ENCODE measurements at places on chromosomes 12 and 14.

GRCh38 chr12:57563358-57563757 is 13.5 kb downstream of the KIF5A start:
- no peak for DNase-seq

GRCh38 chr14:94054936-94055335 is 26.1 kb downstream of the DDX24 start:
- DNase-seq = no peak

DNA sequence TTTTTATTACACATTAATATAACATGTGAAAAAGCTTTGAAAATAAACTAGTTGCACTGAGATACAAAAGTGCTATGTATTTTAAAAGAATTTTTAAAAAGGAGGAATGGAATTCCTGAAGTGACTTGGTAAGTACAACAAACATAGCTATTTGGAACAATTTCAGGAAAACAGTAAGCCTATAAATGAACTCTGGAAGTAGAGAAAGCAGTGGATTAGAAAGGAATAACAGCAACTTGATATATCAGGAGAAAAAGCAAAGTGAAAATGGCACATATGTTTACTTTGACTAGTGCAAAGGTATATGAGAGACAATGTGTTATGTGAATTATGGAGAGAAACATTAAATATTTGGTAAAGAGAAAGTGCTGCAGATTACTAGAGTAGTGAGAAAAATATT is 811.7 kb downstream of the C12orf50 start:
- no peak for DNase-seq

DNA sequence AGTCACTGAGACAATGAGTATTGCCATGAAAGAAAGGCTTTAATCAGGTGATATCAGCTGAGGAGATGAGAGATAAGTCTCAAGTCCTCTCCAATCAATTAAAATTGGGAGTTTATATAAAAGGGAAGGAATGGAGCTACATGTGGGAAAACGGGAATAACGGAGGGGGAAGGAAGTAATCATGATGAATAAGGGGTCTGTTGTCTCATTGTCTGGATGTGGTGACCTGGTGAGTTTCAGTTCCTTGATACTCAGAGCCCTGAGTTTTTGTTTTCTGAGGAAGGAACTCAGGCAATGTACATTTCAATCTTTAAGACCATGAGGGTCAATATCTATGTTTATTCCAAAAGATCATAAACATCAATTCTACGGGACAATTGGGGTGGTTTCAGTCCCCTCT is 198.8 kb downstream of the KITLG start:
- no peak for DNase-seq

GRCh38 chr14:58882577-58883018 is 244.8 kb downstream of the DACT1 start:
- no peak for DNase-seq

DNA sequence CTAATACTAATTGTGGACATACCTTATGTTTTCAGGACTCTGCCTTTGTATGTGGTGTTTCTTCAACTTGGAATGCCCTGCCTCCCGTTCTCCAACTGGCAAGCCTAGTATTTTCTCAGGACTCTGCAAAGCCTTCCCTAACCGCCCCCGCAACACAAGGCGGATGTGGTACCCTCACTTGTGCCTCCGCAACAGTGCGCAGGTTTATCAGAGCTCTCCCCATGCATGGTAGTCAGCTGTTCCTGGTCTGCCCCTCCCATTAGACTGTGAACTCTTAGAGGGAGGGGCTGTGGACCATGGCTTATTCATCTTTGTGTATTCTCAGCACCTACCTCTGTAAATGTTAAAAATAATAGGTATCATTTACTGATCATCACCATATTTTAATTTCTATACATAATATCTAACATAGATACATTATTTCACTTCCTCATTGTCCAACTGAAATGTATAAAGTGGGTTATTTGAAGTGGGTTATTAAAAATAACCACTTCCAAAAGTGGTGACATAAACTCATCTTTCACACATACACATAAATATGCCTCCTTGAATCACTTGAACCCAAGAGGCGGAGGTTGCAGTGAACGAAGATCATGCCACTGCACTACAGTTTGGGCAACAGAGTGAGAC is 9.0 kb downstream of the LPAR5 start:
- no peak for DNase-seq

DNA sequence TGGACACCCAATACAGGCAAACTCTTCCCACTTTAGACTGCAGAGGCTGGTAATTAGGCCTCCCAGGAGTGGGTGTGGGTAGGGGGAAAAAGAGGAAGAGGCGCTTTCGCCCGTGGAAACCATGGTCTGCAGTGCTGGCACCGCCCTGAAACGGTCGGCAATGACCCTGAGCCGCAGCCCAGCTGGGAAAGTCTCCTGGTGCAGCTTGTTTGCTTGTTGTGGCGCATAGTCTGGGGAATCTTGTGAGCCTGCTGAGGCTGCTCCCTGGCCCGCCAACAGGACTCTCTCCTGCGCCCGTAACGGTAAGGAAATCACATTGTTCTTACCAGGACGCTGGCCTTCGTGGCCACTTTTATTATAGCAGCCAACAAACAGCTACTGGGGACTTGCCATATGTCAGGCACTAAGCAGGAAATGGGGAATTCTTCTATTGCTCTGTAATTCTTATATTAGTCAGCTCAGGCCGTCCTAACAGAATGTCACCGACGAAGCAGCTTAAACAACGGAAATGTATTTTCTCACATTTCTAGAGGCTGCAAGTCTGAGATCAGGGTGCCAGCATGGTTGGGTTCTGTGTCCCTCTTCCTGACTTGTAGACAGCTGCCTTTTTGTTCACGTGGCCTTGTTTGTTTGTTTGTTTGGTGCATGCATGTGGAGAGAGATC is 52.5 kb upstream of the RIN3 start:
- DNase-seq = no peak

- DNase-seq = no peak
Observed at GRCh38 chr12:57697076-57697475, 3.1 kb downstream of the OS9 start.

DNA sequence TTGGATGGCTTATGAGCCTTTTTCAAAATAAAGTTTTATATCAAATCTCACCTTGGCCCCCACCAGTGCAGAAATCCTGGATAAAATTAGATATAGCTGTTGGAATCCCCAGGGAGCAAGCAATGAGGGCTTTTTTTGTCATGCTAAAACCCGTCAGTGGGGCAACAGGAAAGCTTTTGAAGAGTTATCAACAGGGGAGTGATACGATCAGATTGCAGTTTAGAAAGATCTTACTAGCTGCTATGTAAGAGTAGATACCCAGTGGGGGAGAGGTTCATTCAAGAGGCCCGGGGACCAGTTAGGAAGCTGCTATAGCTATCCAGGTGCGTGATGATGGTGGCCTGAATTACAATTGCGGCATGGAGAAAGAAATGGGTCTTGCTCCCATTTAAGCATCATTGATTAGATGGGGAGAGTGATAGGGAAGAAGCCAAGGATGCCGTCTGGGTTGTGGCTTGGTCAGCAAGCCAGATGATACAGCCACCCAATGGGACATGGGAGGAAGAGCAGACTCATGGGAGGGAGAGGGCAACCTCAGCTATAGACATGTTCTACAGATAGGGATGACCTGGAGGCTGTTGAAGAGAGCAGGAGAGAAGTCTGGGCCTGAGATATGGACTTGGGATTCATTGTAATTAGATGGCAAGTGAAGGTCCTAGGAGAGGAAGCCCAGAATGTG is 272.4 kb downstream of the DPF3 start:
- no peak for DNase-seq

GRCh38 chr14:96795109-96795828 is 1.9 kb upstream of the VRK1 start:
- no peak for DNase-seq

- DNase-seq = no peak
Observed at GRCh38 chr12:63075376-63076060, 75.5 kb downstream of the AVPR1A start.

- DNase-seq = peak; percentile 34
Observed at GRCh38 chr14:97724265-97724731, 927.1 kb downstream of the VRK1 start.

DNA sequence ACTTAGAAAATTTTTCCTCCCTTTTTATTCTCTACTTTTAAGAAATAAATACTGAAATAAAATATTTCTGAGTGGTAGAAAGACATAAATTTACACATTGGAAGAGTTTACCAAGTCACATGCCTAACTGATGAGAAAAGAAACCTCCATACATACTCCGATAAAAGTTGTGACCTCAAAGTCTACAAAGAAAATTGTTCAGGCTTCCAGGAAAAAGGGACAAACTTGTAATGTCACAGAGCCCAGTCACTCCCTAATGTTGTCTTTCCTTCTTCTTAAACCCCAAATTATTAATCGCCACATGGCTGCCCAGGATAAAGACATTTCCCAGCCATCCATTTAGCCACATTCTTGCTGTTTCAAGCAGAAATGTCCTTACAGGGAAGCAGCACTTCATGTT is 455.3 kb downstream of the MDGA2 start:
- DNase-seq = no peak

GRCh38 chr12:7108796-7109571 is at the start of gene C1RL:
Gene C1RL (minus strand): TSS chr12:7109214. CDS start chr12:7109180, 34 bp downstream.
- peak; percentile 79 for DNase-seq

- no peak for DNase-seq
Observed at GRCh38 chr12:81450920-81451739, 308.0 kb downstream of the PPFIA2 start.

DNA sequence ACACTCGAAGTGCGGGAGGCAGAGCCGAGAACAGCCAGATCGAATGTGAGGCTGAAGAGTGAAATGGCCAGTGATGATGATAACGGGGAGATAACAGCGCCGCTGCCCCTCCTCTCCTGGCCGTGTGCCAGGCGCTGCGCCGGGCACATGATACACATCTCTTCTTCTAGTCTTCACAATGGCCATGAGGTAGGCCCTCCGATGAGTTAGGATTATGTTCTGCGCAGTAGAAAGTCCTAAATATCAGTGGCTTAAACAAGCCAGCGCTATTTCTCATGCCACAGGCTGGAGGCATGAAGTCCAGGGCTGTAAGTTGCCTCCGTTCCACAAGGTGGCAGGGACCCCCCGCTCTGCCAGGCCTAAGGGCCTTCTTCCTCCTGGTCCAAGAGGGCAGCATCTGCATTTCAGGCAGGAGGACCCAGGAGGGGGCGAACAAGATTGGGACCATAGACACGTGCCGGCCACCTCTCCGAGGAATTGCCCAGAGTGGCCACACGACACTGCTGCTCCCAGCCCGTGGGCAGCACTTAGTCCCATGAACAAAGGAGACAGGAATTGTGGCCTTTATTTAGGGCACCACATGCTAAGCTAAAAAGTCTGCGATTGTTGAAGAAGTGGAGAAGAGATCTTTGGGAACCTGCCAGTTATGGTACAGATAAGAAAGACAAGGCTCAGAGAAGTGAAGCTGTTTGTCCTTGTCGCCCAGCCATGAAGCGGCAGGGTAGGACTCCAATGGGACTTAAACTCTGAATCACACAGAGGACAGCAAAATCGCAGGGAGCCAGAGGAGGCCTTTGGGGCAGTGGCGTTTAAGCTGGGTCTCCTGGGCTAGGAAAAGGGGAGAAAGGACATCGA is 10.9 kb upstream of the HVCN1 start:
- DNase-seq = no peak

DNA sequence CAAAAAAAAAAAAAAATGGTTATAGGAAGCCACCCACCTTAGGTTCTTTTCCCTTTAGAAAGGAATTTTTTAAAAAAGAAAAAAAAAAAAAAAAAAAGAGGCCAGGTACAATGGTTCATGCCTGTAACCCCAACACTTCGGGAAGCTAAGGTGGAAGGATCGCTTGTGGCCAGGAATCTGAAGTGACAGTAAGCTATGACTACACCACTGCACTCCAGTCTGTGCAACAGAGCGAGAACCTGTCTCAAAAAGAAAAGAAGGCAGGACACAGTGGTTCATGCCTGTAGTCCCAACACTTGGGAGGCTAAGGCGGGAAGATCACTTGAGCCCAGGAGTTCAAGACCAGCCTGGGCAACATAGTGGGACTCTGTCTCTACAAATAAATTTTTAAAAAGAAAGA is 36.0 kb downstream of the SPTLC2 start:
- no peak for DNase-seq
